Activated naive CD4-positive, alpha-beta T cell treated with anti-CD3 and anti-CD28 coated beads, Interleukin-2, amount 50 U/mL, for 72 hours (primary cell): ENCODE measurements at places on chromosomes 6 and 20. TPM values are rescaled to one million over a fixed set of nuclear protein-coding genes. Genes with fewer than 3 reads are reported as not detected.

ABHD16B gene
- total RNA-seq: not detected

C6orf15 gene
- total RNA-seq: not detected

ESR1 gene
- 0.16 TPM for total RNA-seq

SLX4IP gene
- total RNA-seq: 3.8 TPM

CDH26 gene
- 1.7 TPM for total RNA-seq

GRCh38 chr6:158057213-158057987 lies 75.7 kb downstream of the SYNJ2 start:
- DNase-seq: peak; percentile 81

DNA sequence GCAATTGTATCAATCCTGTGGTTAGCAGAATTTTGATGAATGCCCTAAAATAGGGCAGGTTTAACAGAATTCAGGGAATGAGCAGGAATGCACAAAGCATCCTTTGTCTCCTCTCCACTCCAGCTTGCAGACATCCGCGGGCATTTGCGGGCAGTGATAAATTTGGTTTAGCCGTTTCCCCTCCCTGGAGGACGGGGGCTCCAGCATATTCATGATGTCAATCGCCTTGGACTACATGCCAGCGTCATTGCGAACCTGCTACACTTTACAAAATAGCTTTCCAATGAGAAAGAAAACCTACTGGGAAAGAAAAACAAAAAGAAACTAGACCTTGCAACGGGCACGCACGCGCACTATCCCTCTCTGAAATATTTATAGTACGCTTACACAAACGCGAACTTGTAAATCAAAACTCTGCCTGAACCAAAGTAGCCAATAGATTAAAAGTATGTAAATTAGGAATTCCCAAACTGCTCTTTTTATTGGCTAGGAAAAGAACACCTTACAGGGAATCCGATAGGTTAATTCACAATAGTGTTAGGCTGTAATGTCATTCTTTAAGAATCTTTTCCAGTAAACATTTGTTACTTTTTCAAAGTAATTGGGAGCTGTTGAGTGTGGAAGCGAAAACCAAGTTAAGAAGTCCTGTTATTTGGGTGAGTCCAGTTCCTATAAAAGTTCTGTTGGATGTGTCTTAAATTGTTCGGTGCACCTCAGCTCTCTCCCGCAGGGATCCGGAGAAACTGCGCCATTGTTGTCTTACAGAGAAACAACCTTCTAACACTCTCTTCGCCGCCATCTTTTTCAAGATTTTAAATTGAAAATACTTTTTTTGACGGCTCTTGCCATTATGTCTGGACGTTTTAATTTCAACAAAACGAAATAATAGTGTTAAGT lies 136.7 kb downstream of the HFE start:
- DNase-seq: peak; percentile 47

DNA sequence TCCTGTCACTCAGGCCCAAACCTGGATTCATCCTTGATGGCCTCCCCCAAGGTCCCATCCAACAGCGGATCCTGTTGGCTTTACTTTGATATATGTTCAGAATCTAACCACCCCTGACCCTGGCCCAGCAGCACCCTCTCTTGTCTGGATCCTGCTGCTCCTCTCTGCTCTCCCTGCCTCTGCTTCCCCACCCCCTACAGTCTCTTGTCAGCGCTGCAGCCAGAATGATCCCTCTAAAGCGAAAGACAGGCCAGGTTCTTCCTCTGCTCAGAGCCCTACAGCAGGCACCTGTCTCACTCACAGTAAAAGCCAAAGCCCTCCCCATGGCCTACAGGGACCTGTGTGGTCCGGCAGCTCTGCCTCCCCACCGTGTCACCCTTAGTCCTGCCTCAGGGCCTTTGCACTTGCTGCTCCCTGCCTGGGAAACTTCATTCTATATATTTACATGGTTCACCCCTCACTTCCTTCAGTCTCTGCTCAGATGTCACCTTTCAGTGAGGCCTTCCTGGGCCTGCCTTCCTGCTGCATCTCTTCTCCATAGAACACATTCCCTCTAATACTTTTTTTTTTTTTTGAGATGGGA lies 37.4 kb upstream of the KCNB1 start:
- no peak for DNase-seq

GRCh38 chr20:62308102-62308822 lies 5.5 kb downstream of the ADRM1 start:
- DNase-seq: no peak

DNA sequence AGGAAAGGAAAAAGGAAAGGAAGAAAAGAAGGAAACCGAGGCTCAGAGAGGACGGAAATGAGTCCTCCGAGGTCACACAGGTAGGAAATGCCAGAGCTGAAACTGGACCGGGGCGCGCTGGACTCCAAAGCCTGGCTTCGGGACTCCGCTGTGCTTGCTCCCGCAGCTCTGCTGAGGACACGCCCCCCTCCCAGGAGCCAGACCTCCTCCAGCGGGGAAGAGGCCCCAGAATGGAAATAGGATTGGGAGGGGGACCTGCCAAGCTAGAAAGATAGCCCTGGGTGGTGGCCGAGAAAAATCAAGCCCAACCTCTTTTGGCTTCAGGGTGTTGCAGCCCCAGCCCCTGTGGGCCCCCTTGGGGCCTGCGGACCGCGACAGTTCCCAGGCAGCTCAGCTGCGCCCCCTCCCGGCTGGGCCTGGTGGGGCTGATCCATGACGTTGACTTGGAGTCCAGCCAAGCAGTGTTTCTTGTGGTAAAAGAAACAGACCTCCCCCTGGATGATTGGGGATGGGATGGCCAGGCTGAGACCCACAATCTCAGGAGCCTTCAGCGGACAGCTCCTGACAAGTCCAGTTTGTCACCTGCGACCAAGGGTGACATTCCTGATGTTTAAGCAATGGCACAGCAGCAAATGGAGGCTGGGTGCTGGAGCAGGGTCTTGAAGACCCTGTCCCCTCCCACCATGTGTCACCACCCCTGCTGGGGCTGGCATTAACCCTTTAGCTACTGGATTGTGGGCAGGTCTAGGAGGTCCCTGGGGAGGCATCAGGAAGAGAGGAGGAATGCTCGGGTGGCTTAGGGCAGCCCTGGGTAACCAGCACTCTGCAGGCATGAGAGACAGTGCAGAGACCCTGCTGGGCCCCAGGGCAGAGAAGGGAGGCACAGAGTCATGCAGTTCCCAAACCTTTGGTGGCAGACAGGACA lies 55.4 kb downstream of the RIPOR3 start:
- DNase-seq: no peak

- no peak for DNase-seq
Observed at GRCh38 chr6:169224185-169224695, 29.4 kb downstream of the THBS2 start.

GRCh38 chr6:88368071-88368787 lies 202.1 kb upstream of the CNR1 start:
- DNase-seq: no peak

DNA sequence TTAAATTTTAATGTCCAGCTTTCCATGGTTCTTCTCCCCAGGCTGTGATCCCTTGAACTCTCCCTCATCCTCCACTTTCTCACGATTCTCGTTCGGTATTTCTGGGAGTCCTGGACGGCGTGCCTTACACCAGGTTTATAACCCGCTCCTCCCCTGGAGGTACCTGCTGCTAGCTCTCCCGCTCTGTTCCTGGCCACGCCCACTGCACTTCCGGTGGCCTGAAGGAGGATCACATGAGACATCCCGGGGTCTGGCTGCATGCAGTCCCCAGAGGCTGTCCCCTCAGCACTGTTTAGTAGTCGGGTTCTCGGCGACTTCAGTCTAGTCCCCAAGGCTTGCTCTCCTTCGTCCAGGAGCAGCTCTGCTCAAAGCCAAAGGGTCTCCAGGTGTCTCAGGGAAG lies 28.4 kb upstream of the GCLC start:
- no peak for DNase-seq

DNA sequence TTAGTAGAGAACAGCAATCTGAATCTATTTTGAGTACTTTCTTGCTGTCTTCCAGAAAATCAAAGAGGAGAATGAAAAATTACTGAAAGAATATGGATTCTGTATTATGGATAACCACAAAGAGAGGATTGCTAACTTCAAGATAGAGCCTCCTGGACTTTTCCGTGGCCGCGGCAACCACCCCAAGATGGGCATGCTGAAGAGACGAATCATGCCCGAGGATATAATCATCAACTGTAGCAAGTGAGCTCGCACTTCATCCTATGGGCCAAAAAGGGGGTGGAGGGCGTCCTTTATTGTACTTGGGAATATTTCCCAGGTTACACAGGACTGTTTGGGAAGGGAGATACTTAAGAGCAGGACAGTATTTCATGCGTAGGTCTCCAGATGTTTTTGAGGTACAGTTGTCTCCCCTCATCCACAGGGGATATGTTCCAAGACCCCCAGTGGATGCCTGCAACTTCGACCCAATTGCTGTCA lies 37.3 kb upstream of the PLCG1 start:
- no peak for DNase-seq

DNA sequence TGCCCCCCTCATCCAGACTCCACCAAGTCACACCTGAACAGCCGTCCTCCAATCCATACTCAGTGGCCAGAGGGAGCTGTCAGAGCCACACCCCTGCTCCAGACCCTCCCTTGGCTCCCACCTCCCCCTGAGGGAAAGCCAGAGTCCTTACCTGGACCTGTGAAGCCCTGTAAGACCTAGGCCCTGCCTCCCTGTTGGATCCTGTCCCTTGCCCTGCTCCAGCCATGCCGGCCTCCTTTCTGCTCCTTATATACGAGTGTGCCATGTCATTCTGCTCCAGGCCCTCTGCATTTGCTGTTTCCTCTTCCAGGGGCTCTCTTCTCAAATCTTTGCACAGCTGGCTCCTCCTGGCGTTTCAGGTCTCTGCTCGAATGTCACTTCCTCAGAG lies 100.3 kb upstream of the MYL9 start:
- DNase-seq: no peak

DNA sequence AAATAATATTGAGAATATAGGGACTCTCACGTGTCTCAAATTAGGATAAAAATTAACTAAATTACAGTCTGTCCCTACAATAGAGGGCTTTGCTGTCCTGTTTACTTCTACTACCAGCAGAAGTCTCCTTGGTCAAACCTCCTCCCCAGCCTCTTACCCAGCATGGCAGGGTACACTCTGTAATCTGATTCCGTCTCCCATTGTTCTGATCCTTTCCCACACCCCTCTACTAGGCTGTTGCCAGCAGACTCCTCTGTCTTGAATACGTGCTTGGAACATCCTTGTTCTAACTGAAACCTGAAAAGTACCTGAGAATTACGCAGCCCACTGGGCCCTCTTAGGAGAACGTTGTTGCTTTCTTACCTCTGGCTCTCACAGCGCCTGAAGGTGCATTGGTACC lies 112.2 kb upstream of the PREP start:
- DNase-seq: no peak

GRCh38 chr6:45378334-45378926 lies 696 bp upstream of the SUPT3H start:
- DNase-seq: no peak
